Tongue (tissue), 3 donors: ENCODE measurements at places on chromosomes 2 and 18.
A peak's percentile ranks its signal among the peaks of the same experiment; 100 is the strongest.

DNA sequence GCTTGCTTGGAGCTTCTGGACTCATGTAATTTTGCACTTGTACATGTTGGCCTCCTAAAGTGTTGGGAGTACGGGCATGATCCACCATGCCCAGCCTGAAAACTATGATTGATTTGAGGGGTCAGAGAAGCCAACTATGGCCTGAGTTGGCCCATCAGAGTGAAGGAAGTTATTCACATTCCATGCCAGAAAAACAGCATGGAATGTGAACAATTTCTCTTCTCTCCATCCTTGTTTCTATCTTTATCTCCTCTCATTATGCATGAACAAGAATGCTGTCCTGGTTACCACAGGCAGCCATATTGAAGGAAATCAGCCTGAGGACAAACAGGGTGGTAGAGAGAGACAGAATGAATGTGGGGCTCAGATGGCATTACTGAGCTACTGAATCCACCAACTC, 3.5 kb upstream of the CD226 start:
- DNase-seq = no peak

DNA sequence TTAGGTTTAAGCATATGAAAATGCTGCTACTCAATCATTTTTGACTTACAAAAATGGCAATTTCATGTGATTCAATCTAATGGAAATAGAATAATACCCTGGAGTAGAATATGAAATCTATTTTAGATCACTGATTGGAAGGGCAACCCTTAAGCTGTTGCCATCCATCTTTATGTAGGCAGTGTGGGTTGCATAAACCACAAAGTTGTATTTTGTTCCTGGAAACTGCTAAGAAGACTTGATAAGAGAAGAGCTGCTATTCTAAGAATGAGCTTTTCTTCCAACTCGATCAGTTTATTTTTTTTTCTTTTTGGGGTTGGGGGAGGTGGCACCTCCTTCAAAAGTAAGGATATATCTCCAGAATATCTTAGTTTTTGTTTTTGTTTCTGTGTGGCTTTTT, 60.2 kb downstream of the CAVIN2 start:
- DNase-seq = no peak

- no peak for DNase-seq
Observed at GRCh38 chr2:15230599-15231192, 330.4 kb downstream of the NBAS start.

DNA sequence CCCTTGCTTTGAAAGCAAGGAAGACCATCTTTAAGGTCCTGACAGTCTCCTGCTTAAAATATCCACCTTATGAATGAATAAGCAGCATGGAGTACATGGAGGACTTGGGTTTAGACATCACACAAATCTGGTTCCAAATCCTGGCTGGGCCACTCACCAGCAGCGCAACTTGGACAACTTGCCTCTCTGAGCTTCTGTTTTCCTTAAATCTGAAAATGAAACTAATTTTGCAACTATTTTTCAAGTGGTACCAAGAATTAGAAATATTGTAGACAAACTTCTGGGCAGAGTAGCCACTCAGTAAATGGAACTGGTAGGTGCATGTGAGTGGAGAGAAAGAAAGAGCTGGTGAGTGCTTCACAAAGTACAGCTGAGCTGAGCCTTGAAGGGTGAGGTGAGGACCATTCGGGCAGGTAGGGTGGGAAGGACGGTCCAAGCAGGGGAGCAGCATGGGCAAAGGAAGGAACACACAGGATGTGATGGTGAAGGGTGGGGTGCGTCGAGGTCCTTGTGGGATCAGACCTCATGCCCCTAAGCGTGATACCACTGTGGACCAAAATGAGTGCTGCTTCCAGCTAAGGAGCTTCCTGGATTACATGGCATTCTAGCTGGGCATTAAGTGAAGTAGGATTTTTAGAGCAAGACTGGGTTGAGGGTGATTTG, 14.4 kb upstream of the TET3 start:
- no peak for DNase-seq

GRCh38 chr2:217160103-217160743, 300.4 kb upstream of the TNP1 start:
- DNase-seq = no peak

- DNase-seq = peak; percentile 62
Observed at GRCh38 chr2:213238753-213239495, 45.3 kb upstream of the SPAG16 start.

- DNase-seq = peak; percentile 30
Observed at GRCh38 chr2:78992807-78993517, 32.5 kb upstream of the REG3G start.
